ENCODE measurements at places on chromosomes 3 and 15.

GRCh38 chr3:139353920-139354556, 10.2 kb downstream of the MRPS22 start:
- peak; percentile 41 for DNase-seq

GRCh38 chr3:128339491-128340012, 127.1 kb downstream of the DNAJB8 start:
- DNase-seq: no peak

- no peak for DNase-seq
These were observed 578 bp upstream of the RPL39L start for GRCh38 chr3:187139895-187140253.

DNA sequence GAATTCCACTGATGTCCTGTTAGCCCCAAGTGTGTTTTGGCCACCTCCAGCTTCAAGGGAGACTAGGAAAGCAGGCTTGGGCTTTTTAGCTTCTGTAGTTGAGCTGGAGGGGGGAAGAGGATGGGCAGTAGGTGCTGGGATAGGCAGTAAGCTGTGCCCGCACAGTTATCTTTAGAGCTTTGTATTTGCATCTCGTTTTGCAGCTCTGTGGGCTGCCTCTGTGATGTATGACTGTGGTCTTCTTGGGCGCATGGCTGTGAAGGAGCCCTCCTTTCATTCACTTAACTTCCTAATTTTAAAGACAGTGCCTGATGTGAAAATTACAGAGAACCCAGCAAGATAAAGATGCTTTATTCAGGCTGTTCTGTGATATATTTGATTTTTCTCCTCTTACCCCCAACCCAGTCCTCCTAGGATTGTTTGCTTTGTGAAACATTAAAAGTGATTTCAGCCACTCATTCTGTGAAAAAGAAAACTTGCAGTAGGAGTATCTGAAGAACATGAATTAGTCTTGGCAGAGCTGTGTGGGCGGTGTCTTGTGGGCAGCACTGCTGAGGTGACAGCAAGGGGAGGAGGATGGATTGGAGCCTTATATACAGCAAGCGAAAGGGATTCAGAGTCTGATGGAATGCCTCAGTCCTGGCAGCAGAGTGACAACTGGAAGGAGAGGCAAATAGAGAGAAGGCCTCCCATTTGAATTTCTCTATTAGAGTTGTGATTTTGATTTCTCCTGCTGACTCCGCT, 74.3 kb downstream of the LARS2 start:
- peak; percentile 6 for DNase-seq

GRCh38 chr3:59023612-59024011, 26.2 kb downstream of the CFAP20DC start:
- DNase-seq: no peak

DNA sequence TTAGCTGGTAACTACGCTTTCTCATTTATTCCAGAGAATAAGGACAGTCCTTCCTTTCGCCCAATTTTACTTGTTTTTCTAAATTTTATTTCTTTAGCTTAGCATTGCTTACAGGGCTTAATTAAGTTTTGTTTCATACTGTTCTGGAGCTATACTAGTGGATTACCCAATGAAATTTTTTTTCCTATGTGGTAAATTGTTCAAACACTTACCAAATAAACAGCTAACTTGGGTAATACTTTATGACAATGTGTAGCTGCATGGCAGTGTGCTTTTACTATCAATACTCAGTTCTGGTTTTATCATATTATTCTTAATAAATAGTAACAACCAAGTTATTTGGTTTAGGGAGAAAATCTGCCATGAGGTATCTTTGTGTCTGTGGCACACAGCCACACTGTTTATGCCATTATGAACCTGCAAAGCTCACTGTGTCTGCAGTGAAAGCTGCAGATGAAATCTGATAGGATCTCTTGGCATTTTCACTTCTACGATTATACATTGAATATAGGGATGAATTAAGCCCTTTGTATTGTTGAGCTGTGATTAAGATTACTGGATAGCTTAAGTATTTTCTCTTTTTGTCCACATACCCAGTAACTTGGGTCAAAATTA, 37.2 kb downstream of the UBE2E2 start:
- DNase-seq: no peak

GRCh38 chr3:146322216-146322817, 71.4 kb upstream of the PLSCR4 start:
- no peak for DNase-seq

GRCh38 chr3:102018551-102018950, 169.2 kb downstream of the NFKBIZ start:
- no peak for DNase-seq

DNA sequence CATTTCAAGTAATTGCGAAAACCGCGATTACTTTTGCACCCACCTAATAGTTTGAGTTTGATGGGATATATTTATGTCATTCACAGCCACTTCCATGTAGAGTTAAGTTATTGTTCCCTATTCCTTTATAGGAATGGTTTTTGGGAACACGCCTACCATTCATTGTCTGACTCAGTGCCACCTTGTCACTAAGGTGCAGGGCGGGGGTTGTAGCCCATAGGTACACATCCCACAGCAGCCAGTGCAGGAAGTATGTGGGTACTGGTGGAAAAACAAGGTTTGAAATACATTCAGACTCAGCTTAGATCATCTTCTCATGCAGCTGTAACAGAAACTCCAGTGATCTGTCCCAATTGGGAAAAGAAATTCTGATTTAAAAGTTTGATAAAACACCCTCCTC, 48.2 kb upstream of the CFAP161 start:
- DNase-seq: no peak

DNA sequence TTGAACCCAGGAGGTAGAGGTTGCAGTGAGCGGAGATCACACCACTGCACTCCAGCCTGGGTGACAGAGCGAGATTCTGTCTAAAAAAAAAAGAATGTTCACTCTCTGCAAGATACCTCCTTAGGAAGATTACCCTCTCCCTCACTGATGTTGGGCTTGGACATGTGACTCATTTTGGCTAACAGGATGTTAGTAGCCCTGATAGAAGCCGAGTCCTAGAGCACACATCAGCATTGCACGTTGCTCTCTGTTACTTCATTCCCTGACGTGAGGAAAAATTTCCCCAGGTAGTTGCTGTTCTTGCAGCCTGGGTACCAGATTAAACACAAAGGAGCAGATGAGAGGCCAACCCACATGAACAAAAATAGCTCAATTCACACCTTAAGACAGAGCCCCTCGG, 78.1 kb upstream of the PRICKLE2 start:
- no peak for DNase-seq

GRCh38 chr3:120145542-120146285, 51.5 kb upstream of the GSK3B start:
- DNase-seq: no peak

- no peak for DNase-seq
These were observed 17.7 kb downstream of the RBM15B start for GRCh38 chr3:51408813-51409212.

DNA sequence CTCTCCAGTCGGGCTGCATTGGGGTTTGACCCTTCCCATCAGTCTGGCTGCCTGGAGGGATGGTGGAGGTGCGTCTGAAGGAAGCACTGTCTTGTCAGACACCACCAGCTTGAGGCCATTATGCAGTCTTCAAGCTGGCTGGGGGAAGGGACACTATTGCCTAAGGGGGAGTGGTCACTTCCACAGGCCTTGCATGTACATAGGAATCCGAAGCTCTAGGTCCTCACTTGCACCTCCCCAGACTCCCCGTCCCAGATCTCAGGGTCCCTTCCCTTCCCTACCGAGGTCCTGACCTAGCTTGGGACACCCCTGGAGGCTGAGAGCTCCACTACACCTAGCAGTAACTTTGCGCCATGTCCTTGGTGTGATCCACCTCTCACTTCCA, 48.6 kb upstream of the KLF13 start:
- DNase-seq: no peak

All from HL-60 (cell line).